ENCODE measurements at places on chromosomes 4 and X. TPM values are rescaled to one million over a fixed set of nuclear protein-coding genes. Genes with fewer than 3 reads are reported as not detected.

Gene TAF1
- total RNA-seq, result 54.9 TPM

Gene LANCL3
- total RNA-seq, result 2.2 TPM

Gene CTAG1A
- total RNA-seq, result not detected

Gene TRPC5OS
- total RNA-seq, result not detected

Gene TAPT1
- total RNA-seq, result 31.5 TPM

Gene MAGEB10
- not detected for total RNA-seq

Gene OTC
- not detected for total RNA-seq

DNA sequence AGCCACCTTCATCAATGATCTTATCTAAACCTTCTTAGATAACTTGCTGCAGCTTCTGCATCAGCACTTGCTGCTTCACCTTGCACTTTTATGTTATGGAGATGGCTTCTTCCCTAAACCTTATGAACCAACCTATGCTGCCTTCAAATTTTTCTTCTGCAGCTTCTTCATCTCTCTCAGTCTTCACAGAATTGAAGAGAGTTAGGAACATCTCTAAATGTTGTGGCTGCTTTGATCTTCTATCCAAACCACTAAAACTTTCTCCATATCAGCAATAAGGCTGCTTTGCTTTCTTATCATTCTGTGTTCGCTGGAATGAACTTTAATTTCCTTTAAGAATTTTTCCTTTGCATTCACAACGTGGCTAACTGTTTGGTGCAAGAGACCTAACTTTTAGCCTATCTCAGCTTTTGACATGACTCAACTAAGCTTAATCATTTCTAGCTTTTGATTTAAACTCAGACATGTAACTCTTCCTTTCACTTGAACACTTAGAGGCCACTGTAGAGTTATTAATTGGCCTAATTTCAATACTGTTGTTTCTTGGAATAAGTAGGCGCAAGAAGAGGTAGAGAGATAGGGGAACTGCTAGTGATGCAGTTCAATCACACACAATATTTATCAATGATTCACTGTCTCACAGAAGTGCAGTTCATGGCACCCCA is 36.1 kb upstream of the CORIN start:
- no peak for DNase-seq

- DNase-seq, result no peak
These were observed 1.9 kb downstream of the ENPP6 start for GRCh38 chr4:184215709-184216328.

GRCh38 chr4:69858690-69859089 is 1.3 kb downstream of the SULT1E1 start:
- DNase-seq, result peak; percentile 14

DNA sequence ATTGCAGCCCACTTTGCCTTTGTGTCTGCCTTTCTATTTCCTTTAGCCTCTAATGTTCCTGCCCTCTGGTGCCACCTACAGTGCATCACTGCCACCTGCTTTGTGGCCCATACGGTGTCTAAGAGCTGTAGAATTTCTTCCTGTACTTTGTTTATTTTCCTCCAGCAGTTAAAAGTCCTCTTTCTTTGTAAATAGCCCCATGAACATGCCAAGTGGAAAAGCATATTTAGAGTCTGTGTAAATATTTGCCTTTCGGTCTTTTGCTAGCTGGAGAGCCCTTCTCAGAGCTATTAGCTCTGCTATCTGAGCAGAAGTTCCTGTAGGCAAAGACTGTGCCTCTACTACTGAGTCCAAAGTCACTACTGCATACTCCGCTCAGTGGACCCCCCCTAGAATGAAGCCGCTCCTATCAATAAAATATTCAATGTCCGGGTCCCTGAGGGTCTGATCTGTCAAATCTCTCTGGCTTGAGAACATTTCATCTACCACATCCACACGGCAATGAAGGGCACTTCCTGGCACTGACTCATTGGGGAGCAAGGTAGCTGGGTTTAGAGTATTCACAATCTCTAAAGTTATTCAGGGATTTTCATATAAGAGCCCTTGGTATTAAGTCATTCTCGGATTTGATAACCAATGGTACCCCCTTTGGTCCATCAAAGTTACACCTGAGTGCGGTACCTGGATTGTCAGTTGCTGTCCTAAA is 36.3 kb downstream of the SULT1E1 start:
- DNase-seq, result peak; percentile 70

GRCh38 chr4:54165438-54165837 is 63.7 kb upstream of the PDGFRA start:
- no peak for DNase-seq

DNA sequence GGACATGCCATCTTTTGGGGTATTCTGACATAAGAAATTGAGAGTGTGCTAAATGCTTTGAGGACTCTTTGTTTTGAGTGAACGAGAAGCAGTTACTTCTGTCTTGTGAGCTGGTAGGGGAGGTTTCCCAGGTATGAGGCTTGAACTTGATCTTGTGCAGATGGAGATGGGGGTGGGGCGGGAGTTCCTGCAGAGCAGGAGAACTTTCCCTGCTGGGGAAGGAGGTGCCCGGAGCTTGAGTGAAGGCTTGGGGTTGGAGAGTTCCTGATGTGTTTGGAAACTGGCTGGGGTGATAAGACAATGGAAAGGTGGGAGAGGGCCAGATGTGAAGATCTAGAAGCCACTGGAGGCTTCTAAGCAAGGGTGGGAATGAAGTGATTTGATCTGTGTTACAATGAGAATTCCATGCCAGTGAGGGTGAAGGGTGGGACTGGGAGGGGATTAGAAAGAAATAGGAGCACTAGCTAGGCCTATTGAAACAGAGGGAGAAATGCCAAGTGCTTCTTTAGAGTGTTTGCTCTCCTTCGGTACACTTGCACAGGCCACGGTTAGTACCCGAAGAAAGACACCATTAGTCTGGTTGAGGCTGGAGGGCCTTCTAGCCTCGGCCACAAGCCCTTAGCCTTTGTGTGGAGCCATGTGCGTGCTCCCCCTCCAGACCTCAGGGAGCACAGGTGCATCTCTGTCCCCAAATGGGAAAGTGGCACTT is 103.5 kb upstream of the STOX2 start:
- DNase-seq, result no peak

DNA sequence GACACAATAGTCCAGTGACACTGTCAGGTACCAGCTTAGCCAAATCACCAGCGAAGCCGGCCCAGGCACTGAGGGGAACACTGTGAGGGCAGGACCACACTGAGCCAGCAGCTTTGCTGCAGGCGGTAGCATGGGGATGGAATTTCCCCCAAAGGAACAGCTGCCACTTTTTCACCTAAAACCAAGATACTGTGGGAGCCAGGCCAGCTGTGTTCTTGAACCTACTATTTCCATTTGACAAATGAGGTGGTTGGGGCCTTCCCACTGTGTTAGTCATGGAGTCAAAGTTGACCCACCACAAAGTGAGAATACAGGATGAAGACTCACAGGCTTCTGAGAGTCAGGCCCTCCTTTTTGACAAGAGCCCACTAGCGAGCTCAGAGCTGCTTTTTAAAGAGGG is 70.7 kb upstream of the SH3RF1 start:
- DNase-seq, result no peak

GRCh38 chrX:151974336-151975227 is at the start of gene GABRE:
TSS of gene GABRE (minus strand) at chrX:151974676. CDS start at chrX:151974625, 51 bp downstream.
- DNase-seq, result peak; percentile 69

DNA sequence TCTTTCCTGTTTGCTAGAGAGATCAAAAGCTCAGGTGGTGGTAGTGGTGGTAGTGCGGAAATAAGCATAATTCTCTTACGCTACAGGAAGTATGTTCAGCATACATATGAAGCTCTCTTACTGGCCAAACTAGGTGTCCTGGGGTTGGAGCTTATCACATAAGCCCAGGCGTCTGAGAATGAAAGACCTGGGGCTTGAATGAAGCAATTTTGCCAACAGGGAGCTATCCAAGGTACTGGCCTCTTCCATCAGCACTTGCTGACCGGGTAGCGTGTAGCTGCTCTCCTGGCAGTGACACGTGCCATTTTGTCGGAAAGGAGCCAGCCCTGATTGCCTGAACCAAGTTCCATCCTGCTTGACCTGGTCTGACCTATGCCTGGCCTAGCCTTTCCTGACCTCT is 65.9 kb upstream of the HPF1 start:
- DNase-seq, result peak; percentile 25

DNA sequence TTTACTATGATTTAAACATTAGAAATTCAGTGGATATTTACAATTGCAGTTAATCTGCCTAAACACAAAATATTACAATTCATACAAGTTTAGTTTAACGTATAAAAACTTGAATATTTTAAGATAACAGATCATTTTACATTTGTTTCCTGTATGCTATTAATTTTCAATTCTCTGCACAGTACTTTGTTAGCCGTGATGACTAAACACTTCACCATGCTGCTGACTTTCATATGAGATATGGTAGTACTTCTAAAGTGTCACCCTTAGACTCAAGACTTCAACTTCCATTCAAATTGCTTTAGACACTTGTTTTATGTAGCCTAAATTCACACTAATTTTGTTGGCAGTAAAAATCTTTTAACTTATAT is 1646.4 kb upstream of the ADGRL3 start:
- DNase-seq, result no peak

DNA sequence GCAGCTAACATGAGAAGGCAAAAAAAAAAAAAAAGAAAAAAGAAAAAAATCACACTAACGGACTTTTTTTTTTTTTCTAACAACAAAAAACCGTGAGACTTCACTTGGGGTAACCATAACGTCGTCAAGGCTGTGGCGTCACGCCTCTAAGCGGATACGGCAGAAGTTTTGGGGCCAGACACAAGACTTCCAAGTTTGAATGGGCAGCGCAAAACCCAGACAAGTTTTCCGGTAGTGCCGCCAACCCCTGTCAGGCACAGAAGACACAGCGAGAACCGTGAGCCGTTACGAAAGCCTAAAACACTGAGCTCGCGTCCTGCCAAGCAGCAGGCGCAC is 556 bp upstream of the SMARCA5 start:
- no peak for DNase-seq

GRCh38 chr4:37793562-37793961 is 32.9 kb upstream of the PGM2 start:
- peak; percentile 15 for DNase-seq

GRCh38 chr4:48193921-48194468 is 59.9 kb upstream of the TXK start:
- DNase-seq, result no peak

- DNase-seq, result no peak
These were observed 89.0 kb downstream of the LUZP4 start for GRCh38 chrX:115378471-115378870.

- DNase-seq, result no peak
These were observed 514.1 kb upstream of the INTU start for GRCh38 chr4:127118681-127119080.

- no peak for DNase-seq
These were observed 2.6 kb downstream of the INTS6L start for GRCh38 chrX:135522878-135523693.

- DNase-seq, result no peak
These were observed 536 bp downstream of the SH3BGRL start for GRCh38 chrX:81202456-81202819.

GRCh38 chr4:109295081-109295480 is 7.4 kb downstream of the COL25A1 start:
- no peak for DNase-seq

- no peak for DNase-seq
These were observed 88.1 kb upstream of the STOX2 start for GRCh38 chr4:183816882-183817509.

GRCh38 chr4:46648088-46648744 is 258.3 kb upstream of the GABRA2 start:
- DNase-seq, result peak; percentile 1

DNA sequence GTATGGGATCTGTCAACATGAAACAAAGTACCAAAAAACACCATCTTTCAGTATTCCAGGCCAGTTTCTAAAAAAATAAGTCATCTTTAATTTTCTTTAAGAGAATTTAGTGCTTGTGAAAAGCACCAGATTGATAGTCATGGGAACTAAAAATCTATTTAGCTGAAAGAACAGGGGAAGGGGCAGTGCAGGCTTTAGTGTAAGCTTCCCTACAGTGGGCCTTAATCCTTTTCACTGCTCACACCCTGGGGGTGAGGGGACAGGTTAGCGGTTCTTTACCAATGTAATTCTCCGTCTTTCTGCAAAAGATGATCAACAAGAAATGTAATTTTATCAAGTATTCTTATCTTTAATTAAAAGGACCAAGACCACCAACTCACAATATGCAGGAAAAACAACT is 47.1 kb downstream of the CHIC2 start:
- DNase-seq, result no peak

- no peak for DNase-seq
These were observed 128.2 kb downstream of the CPEB2 start for GRCh38 chr4:15130441-15130840.

DNA sequence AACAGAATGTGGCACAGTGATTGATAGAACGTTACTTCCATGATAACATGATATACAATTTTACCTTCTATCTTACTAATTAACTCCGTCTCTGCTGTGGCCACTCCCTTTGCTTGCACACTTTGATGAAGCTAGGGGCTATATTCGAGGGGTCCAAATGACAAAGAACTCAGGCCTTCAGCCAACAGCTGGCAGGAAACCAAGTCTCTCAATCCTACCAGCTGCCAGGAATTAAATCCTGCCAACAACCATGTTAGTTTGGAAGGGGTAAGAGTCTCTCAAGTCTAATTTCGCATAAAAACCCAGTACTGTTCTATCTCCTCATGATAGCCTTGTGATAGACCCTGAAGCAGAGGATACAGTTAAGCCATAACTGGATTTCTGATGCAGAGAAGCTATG is 1122.9 kb upstream of the PCDH10 start:
- DNase-seq, result no peak

- no peak for DNase-seq
These were observed 4.5 kb downstream of the GTPBP6 start for GRCh38 chrX:314049-314448.

DNA sequence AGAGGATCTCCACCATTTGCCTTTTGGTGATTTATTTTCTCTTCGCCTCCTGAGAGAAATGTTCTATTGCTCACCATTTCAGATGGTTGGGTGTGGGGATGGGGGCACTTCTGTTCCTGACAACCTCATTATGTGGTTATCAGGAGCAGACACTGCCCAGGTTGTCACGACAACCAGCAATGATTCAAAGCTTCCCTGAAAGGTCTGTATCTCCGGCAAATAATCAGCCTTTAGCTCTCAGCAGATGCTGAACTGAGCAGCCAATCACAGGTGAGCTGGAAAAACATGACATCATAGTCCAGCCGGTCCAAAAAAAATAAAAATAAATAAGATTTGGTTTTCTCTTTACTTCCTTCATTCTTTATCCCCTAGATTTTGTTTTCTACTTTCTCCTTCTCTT is 5.5 kb upstream of the PAK3 start:
- no peak for DNase-seq

GRCh38 chrX:15911734-15912550 is 57.3 kb upstream of the AP1S2 start:
- DNase-seq, result no peak

GRCh38 chr4:133997436-133997835 is 204.2 kb downstream of the PABPC4L start:
- no peak for DNase-seq

GRCh38 chrX:93538575-93538974 is 134.8 kb downstream of the NAP1L3 start:
- DNase-seq, result no peak

Measured in Calu3 (cell line).